Cerebellar cortex (tissue), 1 donor: ENCODE measurements at places on chromosomes 11 and 22.

GRCh38 chr22:33652615-33653014, 267.7 kb downstream of the LARGE1 start:
- DNase-seq: no peak

GRCh38 chr22:35530700-35531099, 9.9 kb upstream of the RASD2 start:
- DNase-seq: no peak

DNA sequence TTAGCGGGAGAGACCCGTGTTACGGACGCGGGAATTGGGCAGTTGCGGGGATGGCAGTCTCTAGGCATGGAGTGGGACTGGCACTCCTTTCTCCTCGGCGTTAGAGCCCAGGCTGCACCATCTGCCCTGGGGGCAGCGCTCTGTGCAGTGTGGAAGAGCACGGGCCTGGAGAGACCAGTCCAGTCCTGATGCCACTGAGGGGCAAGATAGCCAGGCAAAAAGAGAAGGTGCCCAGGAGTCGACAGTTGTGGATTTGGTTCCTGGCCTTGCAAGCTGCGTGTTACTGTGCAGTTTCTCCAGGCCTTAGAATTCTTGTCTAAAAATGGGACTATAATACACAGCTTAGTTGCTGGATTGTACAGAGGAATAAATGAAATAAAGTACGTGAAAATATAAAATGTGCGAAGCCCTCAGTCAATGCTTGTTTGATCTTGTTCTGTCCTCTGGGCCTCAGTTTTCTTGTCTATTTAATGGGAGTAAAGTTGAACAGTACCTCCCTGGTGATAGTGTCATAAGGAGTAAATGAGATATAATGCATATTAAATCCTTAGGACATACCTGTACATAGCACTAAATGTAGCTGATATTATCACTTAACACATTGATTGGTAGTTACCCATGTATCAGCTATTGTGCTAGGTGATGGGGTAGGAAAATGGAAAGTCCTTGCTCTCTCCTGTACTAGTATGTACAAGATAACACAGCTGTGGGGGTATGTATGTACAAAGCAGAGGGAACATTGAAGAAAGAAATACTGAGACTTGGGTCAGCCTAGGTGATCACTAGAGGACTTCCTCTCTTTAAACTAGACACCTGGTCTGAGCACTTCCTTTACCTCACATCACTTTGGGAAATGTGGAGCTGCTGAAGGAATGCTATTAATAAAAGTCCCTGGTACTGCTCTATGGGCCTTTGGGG, 1.2 kb downstream of the ATXN10 start:
- DNase-seq: peak; percentile 25

GRCh38 chr22:20421507-20421874, 16.1 kb downstream of the SCARF2 start:
- DNase-seq: no peak

DNA sequence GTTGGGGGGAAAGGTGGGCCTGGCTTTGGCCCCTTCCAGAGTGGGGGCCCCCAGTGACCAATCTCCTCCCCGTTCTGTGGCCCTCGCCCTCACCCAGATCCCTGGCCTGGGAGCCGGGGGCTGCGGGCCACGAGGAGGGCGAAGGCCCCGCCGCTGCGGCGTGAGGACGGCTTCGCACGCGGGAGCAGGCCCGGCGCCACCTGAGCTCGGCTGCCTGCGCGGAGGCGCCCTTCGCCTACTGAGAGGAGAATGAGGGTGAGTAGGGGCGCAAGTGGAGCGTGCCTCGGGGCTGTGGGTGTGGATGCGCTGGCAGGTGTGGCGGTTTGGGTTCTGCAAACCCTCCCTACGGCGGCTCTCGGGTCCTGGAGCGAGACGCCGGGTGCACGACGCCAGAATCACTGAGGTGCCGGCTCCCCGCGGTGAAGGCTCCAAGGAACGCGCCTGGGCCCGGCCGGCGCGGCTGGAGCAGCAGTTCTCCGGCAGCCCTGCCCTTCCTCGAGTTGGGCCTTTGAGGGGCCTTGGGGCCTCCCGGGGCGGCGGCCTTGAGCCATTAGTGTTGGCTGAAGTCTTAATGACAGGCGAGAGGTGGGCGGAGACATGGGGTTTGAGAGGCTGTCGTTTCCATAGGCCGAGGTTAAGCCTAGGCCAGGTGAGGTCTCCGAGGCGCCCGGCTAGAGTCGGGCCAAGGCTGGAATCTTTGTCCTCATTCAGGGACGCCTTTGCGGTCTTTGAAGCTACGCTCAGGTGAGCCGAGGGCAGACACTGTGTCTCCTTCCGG, 65.3 kb downstream of the CTTN start:
- DNase-seq: no peak

DNA sequence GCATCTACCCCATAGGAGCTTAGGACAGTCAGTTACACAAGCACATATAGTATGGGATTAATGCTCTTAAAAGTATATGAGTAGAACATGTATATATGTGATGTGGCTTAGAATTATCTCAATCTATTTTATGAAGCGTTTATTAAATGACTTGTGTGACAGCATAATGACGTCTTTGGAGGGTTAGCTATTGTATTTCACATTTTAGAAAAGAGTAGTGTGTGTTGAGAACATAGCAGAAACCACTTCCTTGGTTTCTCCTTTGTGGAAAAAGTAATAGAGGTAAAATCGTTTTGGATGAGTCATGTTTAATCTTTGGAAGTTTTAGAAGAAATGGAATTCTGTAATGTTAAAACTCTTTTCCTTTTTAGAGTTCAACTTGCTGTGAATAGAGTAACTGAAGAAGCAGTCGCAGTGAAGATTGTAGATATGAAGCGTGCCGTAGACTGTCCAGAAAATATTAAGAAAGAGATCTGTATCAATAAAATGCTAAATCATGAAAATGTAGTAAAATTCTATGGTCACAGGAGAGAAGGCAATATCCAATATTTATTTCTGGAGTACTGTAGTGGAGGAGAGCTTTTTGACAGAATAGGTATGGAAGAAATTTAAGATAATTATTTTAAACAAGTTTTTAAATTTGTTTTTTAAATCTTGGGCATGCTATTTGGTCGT, 2.4 kb downstream of the CHEK1 start:
- no peak for DNase-seq

DNA sequence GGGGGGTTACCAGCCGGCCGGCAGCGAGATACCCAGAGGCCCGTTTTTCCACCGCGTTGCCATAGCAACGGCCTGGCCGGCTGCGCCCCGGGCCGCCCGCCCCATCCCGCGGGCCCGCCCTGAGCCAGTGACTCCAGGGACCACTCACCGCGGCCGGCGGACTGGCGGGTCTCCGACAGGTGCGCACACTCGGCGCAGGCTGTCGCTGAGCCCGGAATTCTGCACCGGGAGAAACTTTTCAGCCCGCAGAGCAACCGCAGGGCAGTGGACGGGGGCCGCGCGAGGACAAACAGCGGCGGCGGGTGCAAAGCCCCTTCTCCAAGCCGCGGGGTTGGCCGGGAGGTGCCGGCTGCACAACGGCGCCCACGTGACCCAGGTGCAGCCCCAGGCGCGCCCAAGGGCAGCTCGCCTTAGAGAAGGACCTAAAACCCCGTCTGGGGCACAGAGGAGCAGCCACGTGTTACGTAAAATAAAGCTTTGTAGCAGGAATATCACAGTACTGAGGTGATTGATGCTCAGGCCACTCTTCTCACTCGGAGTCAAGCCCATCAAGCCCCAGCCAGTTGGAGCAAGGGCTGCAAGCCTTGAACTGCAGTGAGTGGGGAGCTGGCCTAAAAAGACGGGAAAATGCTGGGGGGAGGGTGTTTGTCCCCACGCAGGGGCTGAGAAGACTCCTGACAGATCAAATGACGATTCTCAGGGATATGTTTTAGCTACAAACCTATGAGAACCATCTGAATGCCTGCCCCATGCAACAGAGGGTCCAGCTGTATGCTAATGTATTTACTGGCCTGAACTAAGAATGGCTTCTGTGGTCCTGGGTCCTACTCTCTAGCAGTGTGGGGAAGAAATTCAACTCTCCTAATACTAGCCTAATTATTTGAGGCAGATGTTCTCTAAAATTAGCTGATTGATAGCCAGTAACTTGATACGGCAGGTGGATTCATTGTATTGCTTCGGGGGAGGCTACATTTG, at the start of gene STK33:
Gene STK33 (minus strand): TSS at position 294 of the 975 bp plus-strand sequence. CDS start 119,323 bp downstream, outside the sequence.
- DNase-seq: peak; percentile 58

DNA sequence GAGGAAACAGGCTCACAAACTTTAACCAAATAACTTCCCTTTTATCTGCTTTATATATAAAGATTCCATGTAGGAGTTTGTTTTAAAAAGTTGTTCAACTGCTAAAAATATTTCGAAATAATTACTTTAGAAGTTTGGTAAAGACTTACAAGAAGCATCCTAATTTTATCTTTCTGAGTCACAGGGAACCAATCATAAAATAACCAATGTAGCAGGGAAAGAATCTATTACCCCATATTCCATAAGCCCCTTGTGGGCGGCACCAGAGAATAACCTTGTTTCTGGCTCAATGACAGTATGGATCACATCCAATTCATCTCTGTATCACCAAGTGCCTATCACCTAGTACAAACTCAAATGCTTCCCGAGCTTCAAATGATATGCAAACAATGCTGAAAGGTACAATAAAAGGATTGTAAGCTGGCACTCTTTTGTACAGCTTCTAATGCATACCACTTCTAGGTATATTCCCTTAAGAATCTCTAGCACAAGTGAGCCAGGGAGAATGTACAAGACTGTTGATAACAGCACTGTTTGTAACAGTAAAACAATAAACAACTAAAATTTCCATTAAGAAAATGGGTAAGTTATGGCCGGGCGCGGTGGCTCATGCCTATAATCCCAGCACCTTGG, 158.4 kb downstream of the ATG16L2 start:
- DNase-seq: no peak

DNA sequence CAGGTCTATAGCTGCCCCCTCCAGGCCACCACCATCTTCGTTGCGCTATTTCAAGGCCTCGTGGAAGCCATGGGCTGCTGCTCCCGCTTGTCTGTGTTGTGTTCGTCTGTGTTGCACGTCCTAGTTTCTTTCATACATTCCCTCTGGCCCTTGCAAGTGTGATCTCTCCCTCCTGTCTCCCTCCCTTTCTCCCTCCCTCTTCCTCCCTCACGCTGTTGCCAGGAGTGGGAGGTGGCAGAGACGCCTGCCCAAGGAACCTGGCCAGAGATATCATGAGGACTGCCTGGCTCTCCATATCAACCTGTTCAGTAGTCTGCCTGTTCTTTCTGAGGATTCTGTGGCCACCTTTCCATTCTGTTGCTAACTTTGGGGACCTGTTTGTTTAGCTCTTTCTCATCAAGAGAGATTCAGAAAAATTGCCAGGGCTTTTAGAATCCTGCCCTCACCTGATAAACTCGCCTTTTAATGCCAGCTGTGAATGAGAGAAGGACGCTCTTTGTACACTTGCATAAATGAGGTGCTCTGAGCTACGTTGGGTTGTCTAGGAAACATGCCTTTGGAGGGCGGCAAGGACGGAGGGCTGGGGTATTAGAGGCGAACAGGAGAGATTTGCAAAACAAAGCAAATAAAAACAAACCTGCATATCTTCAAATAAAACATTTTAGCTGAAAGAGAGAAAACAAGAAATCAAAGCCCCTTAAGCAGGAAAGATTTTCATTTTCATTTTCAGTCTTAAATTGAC, 185.2 kb downstream of the TBC1D22A start:
- no peak for DNase-seq

GRCh38 chr22:20440637-20441591, 3.3 kb upstream of the SCARF2 start:
- no peak for DNase-seq

GRCh38 chr11:22787551-22788162, 41.9 kb downstream of the SVIP start:
- peak; percentile 52 for DNase-seq

DNA sequence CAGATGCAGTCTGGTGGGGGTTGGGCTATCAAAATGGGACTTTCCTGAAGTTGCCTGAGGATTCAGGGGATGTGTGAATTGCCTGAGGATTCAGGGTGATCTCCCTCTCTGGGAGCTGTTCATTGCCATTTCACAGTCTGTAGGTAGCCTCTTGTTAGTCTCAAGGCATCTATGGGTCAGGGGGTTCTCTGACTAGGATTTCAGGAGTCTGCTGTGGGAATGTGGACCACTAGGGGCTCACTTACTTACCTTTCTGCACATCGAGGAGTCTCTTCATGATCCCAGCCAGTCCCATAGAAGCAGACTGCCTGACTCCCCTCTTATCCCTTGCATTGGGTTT, 54.0 kb downstream of the KCNQ1OT1 start:
- DNase-seq: no peak

GRCh38 chr11:76205252-76206076, 838 bp downstream of the WNT11 start:
- DNase-seq: no peak

DNA sequence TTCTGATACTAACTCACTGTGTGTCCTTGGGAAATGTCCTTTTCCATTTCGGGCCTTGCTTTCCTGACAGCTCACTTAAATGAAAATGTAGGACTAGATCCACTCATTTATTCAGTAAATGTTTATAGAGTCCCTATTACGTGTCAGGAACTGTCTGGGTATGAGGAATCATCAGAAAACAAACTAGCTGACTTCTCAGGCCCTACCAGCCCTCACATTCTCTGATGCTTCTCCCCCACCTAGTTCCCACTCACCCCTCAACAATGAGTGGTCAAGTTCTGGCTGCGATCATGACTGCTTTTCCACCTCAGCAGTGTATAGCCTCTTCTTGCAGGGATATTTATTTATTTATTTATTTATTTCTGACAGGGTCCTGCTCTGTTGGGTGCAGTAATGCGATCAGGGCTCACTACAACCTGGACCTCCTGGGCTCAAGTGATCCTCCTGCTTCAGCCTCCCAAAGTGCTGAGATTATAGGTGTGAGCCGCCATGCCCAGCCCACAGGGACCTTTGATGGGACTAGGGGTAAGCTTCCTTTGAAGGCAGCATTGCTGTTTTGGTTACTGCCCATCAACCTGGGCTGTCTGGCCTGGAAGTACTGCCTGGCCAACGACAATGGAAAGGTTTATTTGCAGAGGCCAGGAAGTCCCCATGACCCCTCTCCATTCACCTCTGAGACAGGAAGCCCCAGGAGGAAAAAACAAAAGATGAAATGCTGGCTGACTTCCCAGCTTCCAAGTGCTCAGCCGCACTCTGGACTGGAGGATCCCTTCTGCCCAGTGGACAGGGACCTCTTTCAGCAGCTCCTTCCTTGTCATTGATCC, 33.1 kb upstream of the POLD3 start:
- no peak for DNase-seq

DNA sequence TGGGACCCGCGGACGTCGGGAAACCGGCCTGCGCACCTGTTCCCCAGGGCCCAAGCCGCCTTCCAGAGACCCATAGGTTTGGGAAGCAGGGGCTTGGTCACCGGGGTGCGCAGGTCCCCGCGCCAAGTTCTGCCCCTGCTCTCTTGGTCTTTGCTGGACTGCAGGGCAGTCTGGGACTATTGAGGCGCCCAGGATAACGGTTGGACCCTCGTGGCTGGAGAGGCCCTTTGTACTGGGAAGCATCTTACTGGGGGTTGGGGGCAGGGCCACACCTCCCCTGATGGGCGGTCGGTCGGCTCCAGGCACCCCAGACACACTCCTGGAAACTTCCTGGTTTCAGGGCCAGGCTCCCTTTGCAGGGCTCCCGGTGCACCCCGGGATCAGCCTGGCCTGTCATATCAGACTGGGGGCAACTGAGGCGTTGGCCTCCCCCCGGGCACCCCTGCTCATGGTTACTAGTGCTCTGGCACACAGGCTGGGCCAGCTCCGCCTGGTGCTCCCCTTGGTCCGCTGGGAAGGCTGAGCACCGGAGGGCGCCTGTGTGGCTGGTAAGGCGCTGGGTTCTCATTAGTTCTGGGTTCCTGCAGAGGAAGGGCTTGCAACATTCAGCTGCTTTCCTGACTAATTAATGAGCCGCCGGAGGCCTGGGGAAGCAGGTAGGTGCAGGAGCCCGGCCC, 1250.5 kb downstream of the BRD1 start:
- DNase-seq: no peak

GRCh38 chr11:117126223-117126965, 17.7 kb upstream of the PAFAH1B2 start:
- no peak for DNase-seq
